ENCODE measurements at places on chromosomes 1 and 21.
A peak's percentile ranks its signal among the peaks of the same experiment; 100 is the strongest.

DNA sequence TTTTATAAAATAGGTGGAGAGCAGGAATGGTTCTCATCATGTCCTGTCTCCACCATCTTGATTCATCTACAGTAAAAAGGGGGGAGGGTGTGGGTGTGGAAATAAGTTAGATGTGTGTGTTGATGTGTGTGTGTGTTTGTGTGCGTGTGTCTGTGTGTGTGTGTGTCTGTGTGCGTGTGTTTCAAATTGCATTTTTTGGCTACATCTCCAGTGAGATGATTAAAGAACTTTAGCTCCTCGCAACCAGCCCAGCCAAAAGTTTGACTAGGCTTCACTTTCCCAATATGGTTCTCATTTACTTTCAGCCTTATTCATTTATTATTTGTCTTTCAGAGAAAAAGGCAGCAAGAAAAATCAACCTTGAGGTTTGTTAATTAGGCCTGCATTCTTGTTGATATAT, 14.7 kb upstream of the HAO2 start:
- DNase-seq: no peak

GRCh38 chr1:116380499-116381242, 7.6 kb downstream of the ATP1A1 start:
- DNase-seq: no peak

DNA sequence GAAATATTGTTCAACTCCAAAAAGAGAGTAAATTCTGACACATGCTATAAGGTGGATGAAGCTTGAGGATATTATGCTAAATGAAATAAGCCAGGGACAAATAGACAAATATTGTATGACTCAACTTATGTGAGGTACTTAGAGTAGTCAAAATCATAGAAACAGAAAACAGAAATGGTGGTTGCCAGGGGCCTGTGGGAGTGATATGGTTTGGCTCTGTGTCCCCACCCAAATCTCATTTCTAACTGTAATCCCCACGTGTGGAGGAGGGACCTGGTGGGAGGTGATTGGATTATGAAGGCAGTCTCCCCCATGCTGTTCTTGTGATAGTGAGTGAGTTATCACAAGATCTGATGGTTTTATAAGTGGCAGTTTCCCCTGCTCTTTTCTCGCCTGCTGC, 24.7 kb upstream of the DISP1 start:
- no peak for DNase-seq

GRCh38 chr1:16155537-16156410, at the start of gene EPHA2:
Gene EPHA2 (minus strand): TSS chr1:16156069. CDS start chr1:16155932, 137 bp downstream.
- no peak for DNase-seq

GRCh38 chr1:67290236-67290635, 17.4 kb upstream of the IL12RB2 start:
- DNase-seq: no peak

GRCh38 chr1:247443641-247444040, 14.3 kb downstream of the OR2B11 start:
- no peak for DNase-seq

DNA sequence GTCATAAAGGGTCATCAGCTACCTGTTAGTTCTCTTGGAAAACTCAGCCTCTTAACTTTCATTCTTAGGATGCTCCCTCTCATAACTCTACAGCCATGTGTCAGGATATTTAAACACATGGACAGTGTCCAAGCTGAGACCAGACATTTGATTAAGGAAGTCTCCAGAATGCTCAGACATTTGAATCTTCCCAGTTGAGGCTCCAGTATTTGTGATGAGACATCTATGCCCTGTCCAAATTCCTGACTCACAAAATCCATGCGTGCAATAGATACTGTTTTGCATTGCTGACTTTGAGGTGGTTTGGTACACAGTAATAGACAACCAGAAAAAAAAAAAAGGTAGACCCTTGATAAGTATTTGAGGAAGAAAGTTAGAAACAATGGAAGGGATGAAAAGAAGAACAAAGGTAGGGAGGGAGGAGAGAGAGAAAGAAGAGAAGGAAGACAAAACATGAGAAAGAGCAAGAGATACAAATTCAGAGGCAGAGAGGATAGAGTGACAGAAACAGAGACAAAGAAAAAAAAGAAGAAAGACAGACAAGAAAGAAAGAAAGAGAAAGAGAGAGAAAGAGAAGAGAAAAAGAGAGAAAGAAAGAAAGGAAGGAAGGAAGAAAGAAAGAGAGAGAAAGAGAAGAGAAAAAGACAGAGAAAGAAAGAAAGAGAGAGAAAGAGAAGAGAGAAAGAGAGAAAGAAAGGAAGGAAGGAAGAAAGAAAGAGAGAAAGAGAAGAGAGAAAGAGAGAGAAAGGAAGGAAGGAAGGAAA, 275.5 kb upstream of the PRMT6 start:
- DNase-seq: no peak

DNA sequence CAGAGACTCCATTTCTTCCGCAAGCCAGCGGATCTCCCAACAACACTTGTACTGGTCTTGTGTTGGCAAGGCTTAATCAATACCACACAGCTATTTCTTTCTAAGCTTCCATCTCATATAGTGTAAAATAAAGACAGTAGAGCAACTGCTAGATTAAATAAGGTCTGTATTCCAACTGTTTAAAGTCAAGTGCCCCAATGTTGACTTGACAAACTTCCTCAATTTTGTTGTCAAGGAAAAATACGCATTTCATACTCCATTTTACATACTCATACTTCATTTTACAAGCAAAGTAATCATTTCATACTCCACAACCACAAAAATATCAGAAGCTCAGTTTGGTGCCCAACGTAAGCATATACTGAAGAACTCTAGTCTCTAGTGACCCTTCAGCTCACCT, 143.0 kb downstream of the RERE start:
- DNase-seq: no peak

- no peak for DNase-seq
Observed at GRCh38 chr1:197144570-197145325, 1.7 kb downstream of the ASPM start.

DNA sequence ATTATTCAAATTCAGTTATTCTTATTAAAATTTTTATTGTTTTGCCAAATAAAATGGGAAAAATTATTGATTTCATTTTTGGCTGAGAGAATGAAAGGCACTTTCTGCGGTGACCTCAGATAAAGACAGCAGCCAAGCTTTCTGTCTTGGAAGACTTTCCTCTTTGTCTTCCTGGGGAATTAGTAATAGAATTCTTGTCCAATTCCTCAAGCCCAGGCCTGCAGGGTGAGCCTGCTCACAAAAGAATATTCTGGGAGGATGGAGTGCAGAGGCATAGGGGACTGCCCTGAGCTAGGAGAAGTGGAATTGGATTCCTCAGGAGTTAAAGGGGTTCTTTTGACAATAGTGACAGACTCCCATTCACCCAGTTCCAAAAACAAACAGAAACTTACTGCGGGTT, 614.5 kb upstream of the ADGRL2 start:
- DNase-seq: no peak

GRCh38 chr21:42768324-42769121, 110.8 kb downstream of the WDR4 start:
- no peak for DNase-seq

DNA sequence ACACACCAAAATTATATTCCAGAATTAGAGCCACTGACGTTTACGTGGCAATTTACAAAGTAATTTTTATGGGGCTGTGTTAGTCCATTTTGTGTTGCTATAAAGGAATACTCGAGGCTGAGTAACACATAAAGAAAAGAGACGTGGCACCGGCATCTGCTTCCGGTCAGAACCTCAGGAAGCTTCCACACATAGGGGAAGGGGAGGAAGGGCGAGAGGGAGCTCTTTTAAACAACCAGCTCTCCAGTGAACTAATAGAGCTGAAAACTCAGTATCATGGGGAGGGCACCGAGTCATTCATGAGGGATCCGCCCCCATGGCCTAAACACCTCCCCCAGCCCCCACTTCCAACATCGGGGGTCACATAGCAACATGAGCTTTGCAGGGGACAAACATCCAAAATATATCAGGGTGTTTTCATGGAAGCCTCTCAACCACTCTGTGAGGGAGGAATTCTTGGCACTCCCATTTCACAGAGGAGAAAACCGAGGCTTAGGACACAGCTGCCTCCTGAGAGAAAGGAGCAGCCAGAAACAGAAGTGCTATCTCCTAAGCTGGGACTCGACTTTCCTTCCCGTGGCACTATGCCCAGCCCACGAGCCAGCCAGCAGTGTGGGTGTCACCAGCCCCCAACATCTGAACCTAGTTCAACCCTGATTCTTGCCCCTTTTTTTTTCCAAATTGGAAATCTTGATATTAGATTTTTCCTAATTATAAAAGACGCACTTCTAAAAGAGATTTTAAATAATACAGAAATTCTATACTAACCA, 29.2 kb downstream of the MIS18A start:
- no peak for DNase-seq

GRCh38 chr1:155125511-155125945, 2.1 kb upstream of the EFNA1 start:
- DNase-seq: no peak

DNA sequence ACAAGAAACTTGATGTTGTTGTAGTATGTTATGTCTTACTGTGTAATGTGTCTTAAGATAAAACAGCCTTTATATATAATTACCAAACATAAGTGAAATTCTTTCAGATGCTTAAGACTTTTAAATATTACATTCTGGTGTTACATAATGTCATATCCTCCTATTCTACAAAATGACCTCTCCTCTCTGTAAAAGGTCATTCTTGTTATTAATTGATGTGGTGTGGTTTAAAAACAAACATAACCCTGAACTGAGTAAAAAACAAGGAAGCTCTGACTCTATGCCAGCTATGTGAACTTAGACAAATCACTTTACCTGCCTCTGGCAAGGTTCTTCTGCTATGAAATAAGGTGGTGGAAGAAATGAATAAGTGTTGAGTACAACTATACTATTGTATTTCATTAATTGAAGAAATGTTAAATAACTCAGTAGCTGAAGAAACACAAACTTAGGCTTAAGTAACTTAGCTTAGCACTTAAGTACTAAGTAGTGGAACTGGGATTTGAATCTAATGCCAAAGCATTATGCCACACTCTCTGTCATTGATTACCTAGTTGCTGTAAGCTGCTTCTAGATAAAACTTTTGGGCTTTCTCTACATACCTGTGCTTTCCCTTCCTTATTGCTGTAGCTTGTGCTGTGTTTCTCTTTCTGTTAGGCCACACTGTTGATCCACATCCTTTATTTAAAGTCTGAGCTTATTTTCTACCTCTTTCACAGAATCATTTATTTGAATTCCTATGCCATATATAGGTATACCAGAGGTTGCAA, 859 bp upstream of the ANGPTL1 start:
- DNase-seq: no peak

DNA sequence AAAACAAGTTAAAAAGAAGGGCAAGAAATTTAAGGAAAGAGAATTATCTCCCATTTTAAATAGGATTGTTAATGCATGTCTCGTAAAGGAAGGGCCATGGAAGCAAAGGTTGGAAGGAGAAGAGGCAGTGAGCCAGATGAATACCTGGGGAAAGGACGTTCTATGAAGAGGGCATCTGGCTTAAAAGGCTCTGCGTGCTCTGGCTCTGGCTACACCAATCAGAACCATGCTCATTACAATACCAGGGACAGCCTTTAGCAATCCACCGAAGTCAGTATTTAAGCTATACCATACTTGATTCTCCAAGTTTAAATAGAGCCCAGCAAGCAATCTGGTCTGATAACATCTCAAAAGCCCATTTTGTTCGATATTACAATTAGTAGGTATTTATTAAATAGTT, 58.5 kb upstream of the C1orf87 start:
- no peak for DNase-seq

- DNase-seq: no peak
Observed at GRCh38 chr1:94646786-94647555, 105.4 kb upstream of the F3 start.

DNA sequence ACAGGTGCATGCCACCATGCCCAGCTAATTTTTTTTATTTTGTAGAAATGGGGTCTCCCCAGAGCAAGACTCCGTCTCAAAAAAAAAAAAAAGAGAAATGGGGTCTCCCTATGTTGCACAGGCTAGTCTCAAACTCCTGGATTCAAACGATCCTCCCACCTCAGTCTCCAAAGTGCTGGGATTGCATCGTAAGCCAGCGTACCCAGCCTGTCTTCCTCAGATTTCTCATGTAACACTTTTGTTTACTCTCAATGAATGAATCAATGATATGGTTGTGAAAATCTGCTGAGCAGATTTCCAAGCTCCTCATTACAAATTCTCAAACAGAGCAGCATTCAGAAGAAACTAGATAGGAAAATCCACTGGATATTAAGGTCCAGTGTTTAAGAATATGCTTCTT, 6.6 kb downstream of the CMPK1 start:
- DNase-seq: no peak

- no peak for DNase-seq
Observed at GRCh38 chr1:17671741-17672140, 83.4 kb upstream of the ACTL8 start.

DNA sequence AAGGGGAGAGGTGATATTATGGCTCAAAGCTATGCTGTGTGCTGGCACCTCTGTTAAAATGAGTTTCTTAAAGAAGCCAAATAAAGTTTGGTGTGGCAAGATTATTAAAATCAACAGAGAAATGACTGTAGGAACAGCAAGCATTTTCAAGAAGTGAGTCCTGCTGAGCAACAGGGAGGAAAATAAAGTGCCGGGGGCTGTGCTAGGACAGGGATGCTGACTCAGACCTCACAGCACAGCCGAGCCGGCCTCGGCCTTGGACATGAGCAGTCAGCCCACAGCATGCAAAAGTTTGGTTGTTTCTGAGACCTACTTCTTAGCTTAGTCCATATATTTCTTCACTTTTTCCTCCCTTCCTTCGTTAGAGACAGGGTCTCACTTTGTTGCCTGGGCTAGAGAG, 19.2 kb downstream of the CNIH3 start:
- no peak for DNase-seq

GRCh38 chr1:66436378-66437135, 97.4 kb upstream of the SGIP1 start:
- DNase-seq: peak; percentile 33

DNA sequence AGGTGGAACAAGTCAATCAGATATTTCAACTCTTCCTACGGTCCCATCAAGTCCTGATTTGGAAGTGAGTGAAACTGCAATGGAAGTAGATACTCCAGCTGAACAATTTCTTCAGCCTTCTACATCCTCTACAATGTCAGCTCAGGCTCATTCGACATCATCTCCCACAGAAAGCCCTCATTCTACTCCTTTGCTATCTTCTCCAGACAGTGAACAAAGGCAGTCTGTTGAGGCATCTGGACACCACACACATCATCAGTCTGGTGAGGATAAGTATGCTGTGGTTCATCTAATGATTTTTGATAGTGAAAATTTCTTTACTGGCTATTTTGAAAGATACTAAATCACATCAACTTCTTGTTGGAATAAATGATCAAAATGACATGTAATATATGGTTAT, 67.7 kb upstream of the MPC2 start:
- no peak for DNase-seq

DNA sequence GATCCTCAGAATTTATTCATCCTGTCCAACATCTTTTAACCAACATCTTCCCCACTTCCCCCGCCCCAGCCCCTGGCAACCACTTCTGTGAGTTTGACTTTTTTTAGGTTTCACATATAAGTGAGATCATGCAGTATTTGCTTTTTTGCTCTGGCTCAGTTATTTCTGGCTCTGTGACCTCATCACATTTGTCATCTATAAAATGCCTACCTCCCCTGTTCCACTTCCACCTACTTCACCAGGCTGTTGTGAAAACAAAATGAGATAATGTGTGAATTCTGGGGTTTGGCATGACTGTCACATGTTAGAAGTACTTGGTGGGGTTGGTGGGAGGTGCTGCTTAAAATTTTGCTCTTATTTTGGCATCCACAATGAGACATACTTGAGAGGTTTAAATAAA, 18.4 kb downstream of the HHAT start:
- DNase-seq: no peak

Measured in central memory CD4-positive, alpha-beta T cell (primary cell).